Muscle of leg (tissue), 16 donors: ENCODE measurements at places on chromosomes 16 and 17.

DNA sequence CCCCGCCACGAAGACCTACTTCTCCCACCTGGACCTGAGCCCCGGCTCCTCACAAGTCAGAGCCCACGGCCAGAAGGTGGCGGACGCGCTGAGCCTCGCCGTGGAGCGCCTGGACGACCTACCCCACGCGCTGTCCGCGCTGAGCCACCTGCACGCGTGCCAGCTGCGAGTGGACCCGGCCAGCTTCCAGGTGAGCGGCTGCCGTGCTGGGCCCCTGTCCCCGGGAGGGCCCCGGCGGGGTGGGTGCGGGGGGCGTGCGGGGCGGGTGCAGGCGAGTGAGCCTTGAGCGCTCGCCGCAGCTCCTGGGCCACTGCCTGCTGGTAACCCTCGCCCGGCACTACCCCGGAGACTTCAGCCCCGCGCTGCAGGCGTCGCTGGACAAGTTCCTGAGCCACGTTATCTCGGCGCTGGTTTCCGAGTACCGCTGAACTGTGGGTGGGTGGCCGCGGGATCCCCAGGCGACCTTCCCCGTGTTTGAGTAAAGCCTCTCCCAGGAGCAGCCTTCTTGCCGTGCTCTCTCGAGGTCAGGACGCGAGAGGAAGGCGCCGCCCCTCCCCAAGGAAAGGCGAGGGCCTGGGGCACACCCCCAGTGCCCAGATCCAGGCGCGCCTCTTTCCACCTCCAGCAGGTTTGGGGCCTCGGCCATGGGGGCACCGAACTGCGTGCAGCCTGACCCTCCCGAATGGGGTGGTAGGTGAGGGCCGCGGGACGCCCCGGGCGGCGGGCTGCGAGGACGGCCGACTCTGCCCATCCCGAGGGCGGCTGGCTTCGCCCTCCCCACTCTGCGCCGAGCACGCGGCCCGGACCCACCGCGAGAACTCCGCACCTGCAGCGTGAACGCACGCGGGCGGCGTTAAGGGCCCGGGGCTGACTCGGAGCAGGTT is 664 bp downstream of the HBQ1 start:
- peak; percentile 66 for DNase-seq

GRCh38 chr17:3594051-3594800 is 15.0 kb downstream of the TRPV1 start:
- DNase-seq, result peak; percentile 78

DNA sequence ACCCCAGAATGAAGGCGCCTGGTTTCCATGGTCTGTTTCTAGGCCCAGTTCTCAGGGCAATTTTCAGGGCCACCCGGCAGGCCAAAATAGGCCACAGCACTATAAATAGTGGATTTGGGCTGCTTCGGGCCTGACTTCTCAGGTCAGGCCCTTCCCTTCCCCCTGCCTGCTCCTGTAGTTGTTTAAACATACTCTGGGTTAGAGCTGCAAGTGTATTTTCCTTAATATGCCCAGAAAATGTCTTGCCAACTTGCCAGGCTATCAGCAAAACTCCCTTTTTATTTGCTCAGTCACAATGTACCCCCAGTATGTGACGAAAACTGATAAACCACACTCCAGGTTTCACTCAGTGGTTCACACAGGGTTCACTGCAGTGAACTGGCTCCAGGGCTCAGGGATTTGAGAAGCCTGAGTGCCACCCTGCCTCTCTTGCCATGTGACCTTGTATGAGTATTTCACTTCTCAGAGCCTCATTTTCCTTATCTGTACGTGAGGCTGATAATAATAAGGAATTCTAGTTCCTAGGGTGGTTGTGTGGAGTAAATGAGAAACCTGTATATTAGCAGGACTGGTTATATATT is 76.5 kb downstream of the GPRC5B start:
- no peak for DNase-seq

DNA sequence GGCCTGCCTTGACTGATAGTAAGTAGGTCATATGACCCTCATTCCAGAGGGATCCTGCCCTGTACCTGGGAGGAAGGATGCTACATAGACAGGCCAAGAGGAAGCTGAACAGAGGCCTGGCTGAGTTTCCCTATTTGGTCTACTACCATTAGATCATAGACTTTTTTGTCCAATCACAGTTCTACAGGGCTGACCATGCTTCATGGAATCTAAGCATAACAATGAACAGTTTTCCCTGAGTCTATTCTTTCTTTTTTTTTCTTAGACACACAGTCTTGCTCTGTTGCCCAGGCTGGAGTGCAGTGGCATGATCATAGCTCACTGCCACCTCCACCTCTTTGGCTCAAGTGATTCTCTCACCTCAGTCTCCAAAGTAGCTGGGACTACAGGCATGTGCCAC is 3.9 kb downstream of the GPR179 start:
- no peak for DNase-seq

- no peak for DNase-seq
Observed at GRCh38 chr17:8324132-8324531, 14.1 kb downstream of the ARHGEF15 start.

DNA sequence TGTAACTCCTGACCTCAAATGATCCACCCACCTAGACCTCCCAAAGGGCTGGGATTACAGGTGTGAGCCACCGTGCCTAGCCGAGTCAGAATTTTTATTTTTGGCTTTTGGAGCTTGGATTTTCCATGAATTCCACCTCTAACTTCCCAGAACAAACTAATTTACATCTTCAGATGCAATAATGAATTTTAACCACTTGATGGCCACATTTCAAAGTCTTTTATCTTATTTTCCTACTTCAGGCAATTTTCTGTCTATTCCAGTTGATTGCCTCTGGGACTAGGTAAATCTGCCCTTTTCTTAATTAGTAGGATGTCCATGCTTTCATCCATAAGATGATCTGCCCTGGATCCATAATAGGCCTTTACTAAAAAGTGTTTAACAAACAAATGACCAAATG is 156.4 kb upstream of the ANKFN1 start:
- no peak for DNase-seq

DNA sequence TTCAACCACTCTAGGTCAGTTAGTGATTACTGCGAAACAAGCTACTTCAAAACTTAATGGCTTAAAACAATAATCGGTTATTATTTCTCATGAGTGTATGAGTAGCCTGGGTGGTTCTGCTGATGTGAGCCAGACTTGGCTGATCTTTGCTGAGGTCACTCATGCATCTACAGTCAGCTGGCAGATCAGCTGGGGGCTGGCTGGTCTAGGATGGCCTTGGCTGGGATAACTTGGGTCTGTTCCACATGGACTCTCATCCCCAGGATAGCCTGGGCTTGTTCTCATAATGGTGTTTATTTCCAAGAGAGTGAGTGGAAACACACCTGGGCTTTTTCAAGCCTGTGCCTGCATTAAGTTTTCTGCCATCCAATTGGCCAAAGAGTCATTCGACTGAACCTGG is 13.0 kb downstream of the CCDC182 start:
- DNase-seq, result no peak

DNA sequence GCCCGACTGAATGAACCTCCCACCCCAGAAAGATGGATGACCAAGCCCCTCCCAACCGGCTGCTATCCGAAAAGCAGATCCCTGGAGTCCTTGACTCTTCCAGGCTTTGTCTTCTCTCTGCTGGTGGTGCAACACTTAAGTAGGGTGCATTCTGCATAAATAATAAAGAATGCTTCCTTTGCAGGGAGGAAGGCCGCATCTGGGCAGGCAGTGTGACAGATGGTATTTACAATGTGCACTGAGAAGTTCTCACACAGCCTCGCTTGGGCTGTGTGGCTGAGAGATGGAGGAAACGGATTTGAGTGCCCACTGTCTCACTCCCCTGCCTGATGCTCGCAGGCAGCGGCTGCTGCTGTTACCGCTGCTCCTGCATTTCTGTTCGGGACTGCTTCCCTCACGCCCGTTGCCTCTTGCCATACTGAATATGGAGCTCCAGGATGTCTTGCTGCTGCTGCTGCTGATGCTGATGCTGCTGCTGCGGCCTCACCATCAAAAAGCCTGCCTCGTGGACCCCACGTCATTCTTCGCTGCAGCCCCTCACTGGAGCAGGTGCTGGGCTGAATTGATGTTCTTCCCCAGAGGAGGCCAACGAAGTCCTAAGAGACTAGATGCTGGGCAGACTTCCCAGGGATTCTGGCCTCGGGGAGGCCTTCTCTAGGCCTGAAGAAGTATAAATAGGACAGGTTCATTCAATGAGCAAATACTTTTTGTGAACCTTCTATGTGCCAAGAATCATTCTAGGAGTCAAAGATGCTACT is 7.1 kb upstream of the RHBDL3 start:
- DNase-seq, result no peak

DNA sequence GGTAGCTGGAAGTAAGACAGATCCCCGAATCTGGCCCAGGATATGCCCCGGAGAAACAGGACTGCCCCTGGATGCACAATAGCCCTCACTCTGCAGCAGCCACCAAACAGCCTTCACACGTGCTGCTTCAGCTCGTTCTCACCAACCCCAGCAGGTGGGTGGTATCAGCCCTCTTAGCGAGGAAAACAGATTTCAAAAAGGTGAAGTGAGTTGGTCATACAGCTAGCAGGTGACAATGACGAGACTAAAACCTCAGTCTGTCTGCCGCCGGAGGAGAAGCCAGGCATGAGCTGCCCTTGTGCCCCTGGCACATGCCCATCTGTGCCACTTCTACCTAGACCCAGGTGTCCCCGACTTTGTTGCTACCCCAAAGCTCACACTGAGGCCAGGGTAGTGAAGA is 92.4 kb downstream of the YPEL2 start:
- no peak for DNase-seq

- DNase-seq, result peak; percentile 64
Observed at GRCh38 chr16:57185446-57185944, 344 bp downstream of the PSME3IP1 start.

GRCh38 chr17:20154286-20155000 is 145.3 kb downstream of the SPECC1 start:
- DNase-seq, result no peak

GRCh38 chr16:68090130-68090529 is 5.0 kb downstream of the NFATC3 start:
- no peak for DNase-seq

DNA sequence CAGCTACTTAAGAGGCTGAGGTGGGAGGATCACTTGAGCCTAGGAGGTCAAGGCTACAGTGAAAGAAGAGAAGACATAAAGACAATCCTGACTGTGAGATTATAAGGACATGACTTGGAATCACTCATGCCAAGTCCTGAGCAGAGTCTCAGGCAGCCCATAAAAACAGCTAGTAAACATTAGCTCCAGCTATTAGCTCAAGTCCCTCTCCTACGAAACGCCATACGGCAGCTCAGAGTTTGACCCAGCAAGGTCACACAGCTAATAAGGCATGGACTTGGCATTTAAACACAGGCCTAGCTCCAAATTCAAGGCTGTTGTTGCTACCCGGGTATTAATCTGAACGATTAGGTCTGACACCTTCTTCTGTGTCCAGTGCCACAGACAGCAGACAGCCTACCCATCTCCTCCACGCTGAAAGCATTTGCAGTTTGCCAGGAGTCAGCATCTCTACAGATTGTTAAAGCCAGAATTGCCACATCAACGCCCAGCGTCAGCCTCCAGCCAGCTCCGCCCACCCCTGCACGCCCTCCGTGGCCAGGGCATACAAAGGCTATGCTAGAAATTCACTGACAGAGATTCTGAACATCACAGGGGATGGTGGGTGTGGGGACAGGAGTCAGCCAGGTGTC is 9.9 kb upstream of the TMEM114 start:
- no peak for DNase-seq

DNA sequence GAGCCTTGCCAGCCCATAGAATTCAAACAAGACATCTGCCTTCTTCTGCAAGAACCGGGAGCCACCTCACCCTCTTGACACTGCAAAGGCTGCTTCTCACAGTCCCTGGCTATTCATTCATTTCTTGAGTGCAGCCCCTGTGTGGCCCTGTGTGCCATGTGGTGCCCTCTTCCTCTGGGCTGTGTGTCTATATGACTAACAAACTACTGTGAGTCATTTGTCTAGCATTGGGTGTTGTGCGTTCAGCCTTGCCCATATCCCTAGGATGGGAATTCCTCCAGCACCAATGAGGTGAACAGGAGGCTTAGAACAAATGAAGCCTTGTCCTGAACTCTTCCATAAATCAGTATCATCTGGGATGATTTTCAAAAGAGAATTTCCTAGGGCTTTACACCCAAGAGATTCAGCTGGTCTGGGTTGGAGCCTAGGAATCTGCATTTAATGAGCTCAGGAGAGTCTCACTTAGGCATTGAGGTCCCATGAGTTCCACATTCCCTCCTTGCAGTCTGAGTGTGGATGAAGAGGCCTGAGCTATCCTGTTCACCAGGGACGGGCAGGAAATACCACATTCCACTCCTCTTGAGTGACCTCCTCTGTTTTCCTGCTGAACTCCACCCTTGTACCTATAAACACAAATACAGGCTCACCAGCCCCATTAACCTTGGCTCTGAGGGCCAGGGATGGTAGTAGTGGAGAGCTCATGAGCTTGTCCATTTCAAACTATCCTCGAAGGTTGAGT is 308.7 kb upstream of the N4BP1 start:
- DNase-seq, result no peak

DNA sequence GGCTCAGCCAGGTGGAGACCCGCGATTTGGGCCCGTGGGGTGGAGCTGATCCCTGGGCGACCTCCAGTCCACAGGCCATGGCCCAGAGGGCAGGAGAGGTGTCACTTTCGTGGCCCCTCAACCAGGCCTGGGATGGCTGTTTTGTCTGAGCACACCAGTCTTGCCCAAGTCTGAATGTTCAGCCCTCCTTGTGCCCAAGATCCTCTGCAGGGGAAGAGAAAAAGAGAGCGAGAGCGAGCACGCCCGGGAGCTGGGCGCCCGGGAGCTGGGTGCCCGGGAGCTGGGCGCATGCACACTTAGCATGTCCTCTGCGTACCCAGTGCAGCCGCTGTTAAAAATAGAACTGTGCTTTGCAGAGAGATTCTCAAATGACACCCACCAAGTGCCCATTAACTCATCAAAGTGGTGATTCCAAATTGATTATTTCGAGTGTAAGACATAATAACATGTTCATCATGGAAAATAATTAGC is 403.3 kb upstream of the TNRC6C start:
- no peak for DNase-seq

DNA sequence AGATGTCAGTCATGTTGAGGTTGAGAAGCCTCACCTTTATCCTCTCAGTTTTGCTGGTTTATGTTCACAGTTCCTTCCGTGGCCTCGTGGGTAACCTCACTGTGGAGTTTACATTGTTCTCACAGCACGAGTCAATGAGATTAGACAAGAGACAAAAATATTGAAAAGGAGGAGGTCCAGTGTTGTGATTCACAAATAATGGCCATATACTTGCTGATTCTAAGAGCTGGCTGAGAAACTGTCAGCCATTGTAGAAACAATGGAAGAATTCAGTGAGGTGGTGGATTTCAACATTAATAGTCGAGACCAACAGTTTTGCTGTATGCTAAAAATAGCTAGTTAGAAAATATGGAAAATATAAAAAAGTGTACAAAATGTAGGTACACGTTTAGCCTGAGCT is 176.4 kb upstream of the WSCD1 start:
- no peak for DNase-seq

DNA sequence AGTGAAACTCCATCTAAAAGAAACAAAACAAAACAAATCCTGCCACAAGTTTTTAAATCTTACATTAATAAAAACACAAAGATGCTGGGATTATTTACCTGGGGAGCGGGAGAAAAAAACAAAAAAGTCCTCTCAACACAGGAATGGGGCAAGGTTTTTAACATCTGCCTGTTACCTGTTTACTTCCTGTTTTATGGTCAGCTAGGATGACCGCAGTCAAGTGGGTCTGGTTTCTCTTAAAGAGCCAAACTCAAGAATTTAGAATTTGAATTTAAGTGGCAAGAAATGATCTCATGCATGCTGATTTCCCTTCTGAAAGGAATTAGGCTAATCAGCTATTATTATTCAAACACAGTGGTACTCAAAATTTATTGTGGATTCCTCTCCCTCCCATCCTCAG is 39.7 kb upstream of the TBC1D3K start:
- no peak for DNase-seq

GRCh38 chr17:40818343-40818732 is 4.1 kb downstream of the KRT10 start:
- DNase-seq, result no peak
